RPMI7951 (cell line): ENCODE measurements at places on chromosomes 3 and 15. TPM values are rescaled to one million over a fixed set of nuclear protein-coding genes. Genes with fewer than 3 reads are reported as not detected.

Gene SCN5A
- under 0.01 and 0.59 TPM in 2 replicates for total RNA-seq

Gene INSYN1
- not detected in 2 replicates for total RNA-seq

Gene TIMP4
- total RNA-seq: 0.10 TPM in 1 of 2 replicates, not detected in the other

Gene PRRT3
- 0.98 and 1.2 TPM in 2 replicates for total RNA-seq

Gene TTC23
- 37.0 and 38.3 TPM in 2 replicates for total RNA-seq

Gene CACNA2D3
- total RNA-seq: 11.2 and 11.7 TPM in 2 replicates

- DNase-seq: peak; percentile 37
These were observed 61.7 kb upstream of the KCNMB2 start for GRCh38 chr3:178474526-178474925.

GRCh38 chr15:87609894-87610293 lies 646.6 kb downstream of the NTRK3 start:
- peak; percentile 45 for DNase-seq

GRCh38 chr3:40325465-40325864 lies 16.0 kb downstream of the EIF1B start:
- DNase-seq: no peak

DNA sequence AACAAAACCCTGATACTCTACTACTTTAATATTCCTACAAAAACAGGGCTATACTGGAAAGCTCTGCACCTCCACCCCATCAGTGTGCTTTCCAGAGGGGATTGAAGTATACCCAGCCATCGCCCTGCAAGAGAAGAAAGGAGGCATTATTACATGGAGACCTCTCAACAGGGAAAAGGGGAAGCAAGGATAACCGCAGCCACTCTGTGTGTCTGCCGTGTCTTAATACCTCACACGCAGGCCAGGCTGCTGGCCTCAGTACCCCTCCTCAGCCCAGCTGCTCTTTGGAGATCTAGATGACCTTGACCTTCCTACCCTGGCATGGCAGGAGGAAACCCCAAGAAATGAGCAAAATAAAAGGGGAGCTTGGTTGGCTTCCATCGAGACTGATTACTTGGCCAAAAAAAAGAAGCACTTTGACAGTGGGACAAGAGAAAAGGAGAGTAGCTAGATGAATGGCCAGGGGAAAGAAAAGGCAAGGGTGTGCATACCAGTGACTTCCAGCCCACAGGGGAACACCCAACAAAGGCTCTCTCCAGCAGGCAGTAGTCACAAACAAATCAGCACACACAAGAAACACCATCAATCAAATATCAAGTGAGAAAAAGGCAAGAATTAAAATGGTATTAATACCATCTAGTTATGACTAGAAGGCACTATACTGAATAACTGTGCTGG lies 129.4 kb downstream of the STT3B start:
- DNase-seq: peak; percentile 9

GRCh38 chr3:132288357-132288756 lies 28.9 kb upstream of the ACP3 start:
- DNase-seq: no peak

DNA sequence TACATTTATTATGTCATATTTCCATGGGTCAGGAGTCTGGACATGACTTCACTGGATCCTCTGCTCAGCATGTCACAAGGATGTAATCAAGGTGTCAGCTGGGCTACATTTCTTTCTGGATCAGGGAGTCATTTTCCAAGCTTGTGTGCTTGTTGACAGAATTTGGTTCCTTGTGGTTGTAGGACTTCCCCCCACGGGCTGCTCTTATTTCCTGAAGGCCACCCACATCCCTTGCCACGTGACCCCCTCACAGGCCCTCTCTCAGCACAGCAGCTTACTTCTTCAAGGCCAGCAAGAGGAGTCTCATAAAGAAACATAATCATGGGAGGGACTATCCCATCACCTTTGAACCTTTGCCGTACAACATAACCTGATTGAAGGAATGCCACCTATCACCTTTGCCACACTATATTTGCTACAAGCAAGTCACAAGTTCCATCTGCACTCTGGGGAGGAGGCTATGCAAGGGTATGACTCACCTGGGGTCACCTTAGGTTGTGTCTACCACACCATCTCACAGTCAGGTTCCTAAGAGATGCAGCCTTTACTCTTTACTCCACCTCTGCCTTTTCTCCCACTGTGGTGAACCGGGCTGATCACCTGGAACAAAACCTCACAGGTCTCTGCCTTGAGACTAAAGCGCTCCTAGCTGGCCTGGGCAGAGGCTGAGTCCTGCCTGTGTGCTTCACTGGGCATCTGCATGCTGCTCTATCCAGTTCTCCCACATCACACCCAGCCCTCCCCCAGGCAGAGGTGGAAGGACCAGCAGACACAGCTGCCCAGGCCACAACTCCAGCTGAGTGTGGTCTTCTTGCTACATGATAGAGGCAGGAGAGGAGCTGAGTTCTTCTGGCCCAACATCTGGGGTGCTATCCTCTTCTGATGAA lies 13.5 kb downstream of the RAB6B start:
- DNase-seq: no peak

DNA sequence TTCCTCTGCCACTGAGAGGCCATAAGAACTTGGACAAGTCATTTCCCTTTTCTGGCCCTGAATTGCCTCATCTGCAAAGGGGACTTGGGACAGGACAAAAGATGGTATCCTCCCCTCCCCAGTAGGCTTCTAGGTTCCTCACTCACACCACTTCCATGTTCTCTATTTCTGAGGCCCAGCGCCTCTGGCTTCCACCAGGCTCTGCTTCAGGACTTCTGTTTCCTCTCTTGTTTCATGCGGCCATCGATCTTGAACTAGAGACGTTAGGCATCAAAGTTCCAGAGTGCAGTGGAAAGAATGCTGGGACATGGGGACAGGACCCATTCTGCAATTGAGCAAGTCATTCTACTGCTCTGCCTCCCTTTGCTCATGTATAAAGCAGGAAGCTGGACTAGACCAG lies 1.7 kb downstream of the TM4SF4 start:
- DNase-seq: no peak

GRCh38 chr3:13781417-13781816 lies 98.5 kb downstream of the WNT7A start:
- no peak for DNase-seq

- no peak for DNase-seq
These were observed 469.1 kb downstream of the SOX2 start for GRCh38 chr3:182180654-182181385.

GRCh38 chr3:122074621-122075265 lies 19.6 kb downstream of the CD86 start:
- no peak for DNase-seq

GRCh38 chr3:99878005-99878404 lies 60.3 kb downstream of the CMSS1 start:
- DNase-seq: peak; percentile 77

- no peak for DNase-seq
These were observed 83.7 kb upstream of the COL6A6 start for GRCh38 chr3:130433306-130433705.
